ENCODE measurements at places on chromosomes 5 and 9.

GRCh38 chr5:157431544-157432200 is 28.3 kb upstream of the NIPAL4 start:
- no peak for DNase-seq

DNA sequence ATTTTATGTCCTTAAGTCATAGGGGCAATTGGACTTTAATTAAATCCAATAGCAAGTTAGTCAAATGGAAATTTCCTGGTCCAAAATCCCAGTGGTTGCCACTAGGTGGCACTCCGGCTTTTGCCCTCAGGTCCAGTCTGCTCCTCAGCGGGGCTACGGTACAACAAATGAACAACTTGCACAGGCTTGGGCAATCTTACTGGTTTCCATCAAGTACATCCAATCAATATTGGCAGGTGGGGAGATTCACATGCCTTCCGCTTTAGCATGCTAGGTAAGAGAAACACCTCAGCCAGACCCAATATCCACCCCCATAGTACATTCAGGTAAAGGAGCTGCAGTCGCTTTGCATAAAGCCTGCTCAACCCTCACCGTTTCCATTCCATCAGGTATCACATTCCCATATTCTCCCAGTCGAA is 6.3 kb upstream of the MXD3 start:
- peak; percentile 46 for DNase-seq

GRCh38 chr9:131624636-131625507 is 79.5 kb downstream of the PRRT1B start:
- peak; percentile 68 for DNase-seq

GRCh38 chr5:128084228-128085167 is 932 bp downstream of the SLC12A2 start:
- peak; percentile 6 for DNase-seq

Measured in NCI-H510A treated with DMSO at 0.1 percent for 48 hours (cell line).